Astrocyte (in vitro differentiated cells and primary cell): ENCODE measurements at places on chromosomes 6 and 20.

- DNase-seq, result no peak
These were observed 3.5 kb upstream of the GSTA4 start for GRCh38 chr6:52998603-52999002.

DNA sequence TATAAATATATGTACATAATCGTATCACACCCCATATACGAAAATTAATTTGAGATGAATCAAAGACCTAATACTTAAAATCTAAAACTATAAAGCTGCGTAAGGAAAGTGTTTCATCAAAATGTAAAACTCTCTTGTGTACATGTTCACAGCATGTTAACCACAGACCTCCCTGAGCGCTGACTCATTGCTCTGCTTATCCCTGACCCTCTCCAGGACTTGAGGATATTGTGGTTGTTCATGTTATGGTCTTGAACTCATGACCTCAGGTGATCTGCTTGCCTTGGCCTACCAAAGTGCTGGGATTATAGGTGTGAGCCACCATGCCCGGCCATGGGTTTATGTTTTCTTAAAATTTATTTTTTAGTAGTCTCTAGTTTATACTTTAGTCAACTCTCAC, 14.2 kb downstream of the FAM83B start:
- peak; percentile 66 for DNase-seq

GRCh38 chr6:41697861-41698781, 37.3 kb downstream of the TFEB start:
- peak; percentile 97 for DNase-seq

GRCh38 chr6:17904491-17905120, 82.8 kb downstream of the KIF13A start:
- no peak for DNase-seq

GRCh38 chr20:23119456-23120216, 33.5 kb upstream of the CD93 start:
- no peak for DNase-seq

DNA sequence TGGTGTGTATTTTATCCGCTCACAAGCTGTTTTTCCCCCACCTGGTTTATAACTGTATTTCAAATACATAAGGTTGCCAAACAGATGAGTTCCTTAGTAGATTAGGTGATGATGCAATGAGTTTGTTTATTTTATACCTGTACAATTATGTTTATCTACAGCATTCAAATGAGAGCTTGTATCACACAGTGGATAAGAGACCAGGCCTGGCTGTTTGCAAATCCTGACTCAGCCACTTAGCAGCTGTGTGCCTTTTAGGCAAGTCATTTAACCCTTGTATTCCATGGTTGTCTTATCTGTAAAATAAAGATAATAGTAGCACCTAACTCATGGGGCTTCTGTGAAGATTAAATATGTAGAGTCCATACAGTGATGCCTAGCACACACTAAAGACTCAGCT, 143.7 kb downstream of the MOXD1 start:
- DNase-seq, result no peak

- no peak for DNase-seq
These were observed 112.3 kb upstream of the RPS6KA2 start for GRCh38 chr6:166739117-166739975.

DNA sequence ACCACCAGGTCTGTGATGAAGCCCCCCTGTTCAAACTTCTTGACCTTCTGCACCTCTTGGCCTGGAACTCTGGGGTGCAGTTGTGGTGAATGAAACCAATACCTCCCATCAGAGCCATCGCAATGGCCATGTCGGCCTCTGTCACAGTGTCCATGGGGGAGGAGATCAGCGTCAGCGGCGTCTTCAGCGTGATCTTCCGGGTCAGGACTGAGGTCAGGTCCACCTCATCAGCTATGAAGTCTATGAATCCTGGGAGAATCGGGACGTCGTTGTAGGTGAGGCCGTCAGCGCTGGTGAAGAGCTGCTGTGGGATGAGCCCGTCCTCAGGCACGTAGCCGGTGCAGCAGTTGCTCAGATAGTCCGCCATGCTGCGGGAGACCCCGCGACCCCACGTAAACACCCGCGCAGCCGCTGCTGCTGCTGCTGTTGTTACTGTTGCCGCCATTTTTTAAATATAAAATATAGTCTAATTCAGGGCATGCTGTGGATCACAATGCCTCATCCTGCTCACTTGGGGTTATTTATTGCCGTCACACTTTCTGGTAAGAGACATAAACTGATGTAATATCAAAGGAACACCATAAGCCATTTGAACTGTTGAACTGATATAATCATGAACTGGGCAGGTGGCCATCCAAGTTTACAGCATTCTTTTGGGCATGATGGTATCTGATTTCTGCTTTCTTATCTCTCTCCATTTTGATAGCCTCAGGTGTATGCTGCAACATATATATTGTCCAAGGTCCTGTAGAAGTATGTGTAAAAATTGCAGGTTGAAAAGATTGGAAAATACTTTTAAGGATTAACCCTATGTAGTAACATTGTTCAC, 18.7 kb upstream of the RNF144B start:
- no peak for DNase-seq

- DNase-seq, result no peak
These were observed 44.8 kb downstream of the AKAP12 start for GRCh38 chr6:151284548-151285017.

DNA sequence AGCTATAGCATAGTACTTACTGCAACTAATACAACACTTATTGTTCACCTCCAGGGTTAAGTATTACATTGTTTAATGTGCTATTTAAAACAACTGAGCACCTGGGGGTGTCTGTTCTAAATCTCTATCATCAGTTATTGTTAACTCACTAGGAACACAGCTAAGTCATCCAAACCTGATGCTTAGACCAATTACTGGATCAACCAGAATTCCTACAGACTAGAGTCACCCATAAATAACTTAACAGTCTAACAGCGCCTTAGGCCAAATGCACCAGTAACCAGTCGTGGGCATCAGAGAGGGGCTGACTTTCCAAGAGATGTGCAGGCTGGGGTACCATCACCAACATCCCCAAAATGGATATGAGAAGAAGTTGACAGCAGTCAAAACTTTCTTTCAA, 110.7 kb downstream of the ADTRP start:
- DNase-seq, result no peak

DNA sequence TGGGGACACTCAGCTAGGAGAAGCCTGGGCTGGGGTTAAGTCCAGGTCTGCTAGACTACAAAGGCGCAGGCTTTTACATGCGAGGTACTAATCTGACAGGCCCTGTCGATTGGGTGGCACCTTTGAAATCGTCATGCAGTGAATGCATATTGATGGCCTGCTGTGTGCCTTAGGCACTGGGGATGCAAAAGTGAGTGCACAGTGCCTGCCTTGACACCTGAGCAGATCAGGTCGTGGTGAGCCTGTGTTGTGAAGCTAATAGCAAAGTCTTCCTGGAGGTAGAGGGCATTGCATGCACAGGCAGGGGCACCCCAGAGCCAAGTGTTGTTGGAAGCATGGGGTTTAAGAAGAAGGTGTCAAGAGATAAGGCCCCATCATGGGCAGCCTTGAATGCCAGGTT, 16.9 kb downstream of the LRRC1 start:
- no peak for DNase-seq

DNA sequence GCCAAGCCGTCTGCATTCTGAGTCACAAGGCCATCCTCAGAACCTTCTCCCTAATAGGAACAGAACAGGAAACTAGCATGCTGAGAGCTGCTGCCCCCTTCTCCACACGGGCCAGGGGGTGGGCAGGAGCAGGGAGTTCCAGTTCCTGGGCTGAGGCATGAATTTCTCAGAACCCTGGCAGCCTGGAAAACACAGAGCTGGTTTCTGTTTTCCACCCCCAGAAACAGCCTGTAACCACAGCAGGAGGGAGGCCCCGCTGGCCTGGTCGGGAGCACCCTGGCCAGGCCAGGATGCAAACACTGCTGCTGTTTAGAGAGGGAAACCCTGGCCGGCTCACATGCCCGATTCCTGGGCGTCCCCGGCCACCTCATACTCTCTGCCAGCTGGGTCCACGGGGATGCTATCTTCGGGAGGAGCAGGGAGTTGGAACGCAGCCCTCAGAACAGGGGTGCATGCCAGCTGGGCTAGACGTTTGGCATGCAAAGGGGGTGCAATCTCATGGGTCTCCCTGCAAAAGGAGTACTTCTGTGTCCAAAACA, 130.1 kb downstream of the NFATC2 start:
- DNase-seq, result peak; percentile 35

DNA sequence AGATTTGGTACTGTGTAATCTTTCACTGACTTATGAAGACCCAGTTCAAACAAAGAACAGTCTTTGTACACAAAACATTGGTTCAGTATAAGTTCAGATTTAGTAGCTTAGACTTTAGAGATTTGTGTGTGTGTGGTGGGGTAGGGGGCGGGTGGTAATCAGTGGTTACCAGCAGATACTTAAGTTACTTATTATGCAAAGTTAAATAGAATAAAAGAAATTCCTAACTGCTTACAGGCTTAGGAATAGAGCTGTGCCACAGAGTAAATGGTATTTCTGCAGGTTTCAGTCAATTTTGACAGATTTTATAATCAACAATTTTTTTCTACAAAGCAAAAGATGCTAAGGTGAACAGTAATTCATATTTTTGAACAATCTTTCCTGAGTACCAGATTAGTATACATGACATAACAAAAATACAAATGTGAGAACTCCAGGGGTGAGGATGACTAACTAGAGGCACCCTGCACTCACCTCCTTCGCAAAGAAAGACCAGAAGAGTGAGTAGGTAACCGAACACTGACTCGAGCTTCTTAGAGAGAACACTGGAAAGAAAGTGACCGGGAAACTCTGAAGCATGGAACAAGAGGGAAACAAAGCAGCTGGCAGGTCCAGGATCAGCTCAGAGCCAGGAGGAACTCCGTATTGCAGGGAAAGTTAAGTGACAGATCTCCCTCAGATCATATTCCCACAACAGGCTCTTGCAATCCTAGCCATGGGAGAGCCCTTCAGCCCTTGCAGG, 560.6 kb downstream of the COL12A1 start:
- DNase-seq, result no peak

DNA sequence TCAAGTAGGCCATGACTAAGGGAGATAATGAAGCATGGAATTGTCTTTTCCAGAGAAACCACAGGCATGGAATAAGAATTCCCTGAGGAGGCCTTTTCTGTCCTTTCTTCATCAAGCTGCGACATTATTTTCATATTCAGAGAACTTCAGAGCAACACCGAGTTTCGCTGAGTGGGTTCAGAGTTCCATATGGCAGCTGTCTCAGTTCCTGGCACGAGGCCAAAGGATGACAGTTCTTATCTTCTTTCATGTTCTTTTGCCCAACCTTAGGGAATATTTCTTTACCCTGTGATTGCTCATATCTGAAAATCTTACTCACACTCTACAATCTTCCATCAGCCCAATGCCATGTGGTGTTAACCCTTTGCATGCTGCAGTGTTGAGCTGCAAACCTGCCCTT, 135.3 kb upstream of the BMP2 start:
- peak; percentile 77 for DNase-seq

DNA sequence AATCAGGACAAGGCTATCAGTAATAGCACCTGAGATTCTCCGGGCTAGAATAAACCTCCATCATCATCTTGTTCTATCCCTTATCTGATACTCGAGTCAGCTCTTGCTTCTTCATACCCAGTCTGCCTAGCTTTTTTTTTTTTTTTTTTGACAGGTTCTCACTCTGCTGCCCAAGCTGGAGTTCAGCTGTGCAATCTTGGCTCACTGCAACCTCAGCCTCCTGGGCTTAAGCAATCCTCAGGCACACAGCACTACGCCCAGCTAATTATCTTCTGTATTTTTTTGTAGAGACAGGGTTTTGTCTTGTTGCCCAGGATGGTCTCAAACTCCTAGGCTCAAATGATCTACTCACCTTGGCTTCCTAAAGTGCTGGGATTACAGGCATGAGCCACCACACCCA, 19.5 kb downstream of the SRSF6 start:
- DNase-seq, result no peak
